Right hindlimb (tissue), 1 donor: ENCODE measurements at places on chromosomes 6 and 20.

- DNase-seq: no peak
These were observed 4.0 kb downstream of the CDKN1A start for GRCh38 chr6:36682328-36683144.

GRCh38 chr20:43960231-43960630 is 45.6 kb downstream of the TOX2 start:
- DNase-seq: no peak

DNA sequence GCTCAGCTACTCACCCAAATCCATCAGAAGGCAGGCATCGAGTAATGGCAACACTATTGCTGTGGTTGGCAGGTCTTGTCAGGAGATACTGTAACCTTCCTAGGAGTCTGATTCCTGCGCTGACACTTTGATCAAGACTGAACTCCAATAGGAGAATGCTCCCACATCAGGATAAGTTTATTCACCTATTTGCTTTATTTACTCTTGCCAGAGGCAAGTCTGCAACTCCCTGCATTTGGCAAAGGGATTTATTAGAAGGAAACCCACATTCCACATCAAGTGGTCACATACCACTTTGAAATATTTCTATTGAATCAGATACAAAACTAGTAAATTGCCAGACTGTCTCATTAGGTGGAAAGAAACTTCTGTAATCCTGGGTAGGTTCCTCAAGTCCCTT is 43.5 kb downstream of the ZFAND3 start:
- no peak for DNase-seq

DNA sequence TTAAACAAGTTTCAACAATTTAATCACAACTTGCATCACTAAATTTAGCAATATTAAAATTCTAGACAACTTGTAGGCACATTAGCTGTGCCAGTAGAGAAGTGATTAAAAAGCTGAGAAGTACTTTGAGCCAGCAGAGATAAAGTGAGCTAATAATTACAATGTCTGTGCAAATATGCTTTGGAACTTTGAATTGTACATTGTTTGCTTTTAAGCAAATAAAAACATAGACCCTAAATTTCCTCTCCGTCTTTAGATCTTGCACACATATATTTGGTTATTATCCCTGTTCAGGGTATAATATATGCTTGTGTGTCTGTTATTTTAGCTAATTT is 44.2 kb upstream of the DEFB112 start:
- DNase-seq: no peak

DNA sequence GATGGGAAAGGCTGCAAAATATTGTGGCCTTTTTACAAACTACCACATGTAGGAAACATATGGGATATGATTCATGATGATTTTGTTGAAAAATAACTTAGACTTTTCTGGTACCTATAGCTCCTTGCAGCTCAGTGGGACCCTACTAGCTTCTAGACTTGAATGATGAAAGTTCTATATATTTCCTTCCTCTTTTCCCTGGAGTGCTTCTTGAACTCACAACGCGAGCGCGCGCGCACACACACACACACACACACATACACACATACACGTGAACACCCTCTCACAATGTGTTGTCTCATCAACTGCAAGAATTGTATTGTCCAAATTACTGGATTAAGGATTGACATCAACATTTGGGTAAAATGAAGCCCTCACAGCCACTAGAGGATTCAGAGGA is 61.9 kb downstream of the TOX2 start:
- DNase-seq: no peak

- no peak for DNase-seq
These were observed 330.1 kb downstream of the RIMS1 start for GRCh38 chr6:72216222-72217068.

GRCh38 chr6:75213732-75214131 is 7.9 kb upstream of the COL12A1 start:
- DNase-seq: no peak

GRCh38 chr6:127288705-127289104 is 22.0 kb downstream of the RNF146 start:
- no peak for DNase-seq

DNA sequence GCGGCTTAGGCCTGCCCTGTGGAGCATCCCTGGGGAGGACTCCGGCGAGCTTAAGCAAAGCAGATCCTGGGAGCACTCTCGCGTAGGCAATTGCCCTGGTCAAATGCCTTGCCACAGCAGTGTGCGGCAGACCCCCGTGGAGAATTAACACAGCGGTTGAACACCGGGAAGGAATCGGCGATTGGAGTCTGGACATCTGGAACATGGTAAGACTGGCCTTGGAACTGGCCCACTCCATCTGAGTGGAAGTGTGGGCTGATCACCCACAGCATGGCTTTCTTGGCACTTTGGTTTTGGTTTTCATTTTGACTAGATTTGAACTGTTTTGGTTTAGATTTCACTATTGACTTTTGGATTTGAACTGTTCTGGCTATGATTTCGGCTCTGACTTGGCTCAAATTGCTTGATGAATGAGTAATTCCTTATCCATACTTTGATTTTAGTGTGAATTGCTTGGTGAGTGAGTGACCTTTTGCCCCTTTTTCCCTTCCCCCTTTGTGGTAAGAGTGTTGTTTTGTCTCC is 300.7 kb downstream of the RNGTT start:
- no peak for DNase-seq
